ENCODE measurements at places on chromosomes 1 and 21.
A peak's percentile ranks its signal among the peaks of the same experiment; 100 is the strongest.

DNA sequence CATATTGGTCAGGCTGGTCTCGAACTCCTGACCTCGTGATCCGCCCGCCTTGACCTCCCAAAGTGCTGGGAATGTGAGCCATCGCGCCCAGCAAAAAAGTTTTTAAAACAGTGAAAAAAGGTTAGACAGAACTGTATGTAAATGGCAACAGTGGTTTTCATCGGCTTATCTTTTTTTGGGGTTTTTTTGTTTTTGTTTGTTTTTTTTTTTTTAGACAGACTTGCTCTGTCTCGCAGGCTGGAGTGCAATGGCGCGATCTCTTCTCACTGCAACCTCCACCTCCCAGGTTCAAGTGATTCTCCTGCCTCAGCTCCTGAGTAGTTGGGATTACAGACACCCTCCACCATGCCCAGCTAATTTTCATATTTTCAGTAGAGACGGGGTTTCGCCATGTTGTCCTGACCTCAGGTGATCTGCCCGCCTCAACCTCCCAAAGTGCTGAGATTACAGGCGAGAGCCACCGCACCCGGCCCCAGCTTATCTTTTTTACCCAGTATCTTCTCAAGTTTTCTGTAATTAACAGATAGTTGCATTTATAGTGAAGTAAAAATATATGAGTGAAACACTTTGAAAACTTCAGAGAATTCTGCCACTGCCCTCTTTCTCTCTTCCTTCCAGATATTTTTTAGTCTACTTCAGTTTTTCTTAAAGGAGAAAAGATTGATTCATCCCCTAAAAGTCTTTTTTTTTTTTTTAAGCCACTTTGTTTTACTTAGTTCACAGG is 13.1 kb downstream of the TIMM17A start:
- DNase-seq: no peak

- DNase-seq: no peak
These were observed 22.4 kb downstream of the ARMH1 start for GRCh38 chr1:44696789-44697345.

DNA sequence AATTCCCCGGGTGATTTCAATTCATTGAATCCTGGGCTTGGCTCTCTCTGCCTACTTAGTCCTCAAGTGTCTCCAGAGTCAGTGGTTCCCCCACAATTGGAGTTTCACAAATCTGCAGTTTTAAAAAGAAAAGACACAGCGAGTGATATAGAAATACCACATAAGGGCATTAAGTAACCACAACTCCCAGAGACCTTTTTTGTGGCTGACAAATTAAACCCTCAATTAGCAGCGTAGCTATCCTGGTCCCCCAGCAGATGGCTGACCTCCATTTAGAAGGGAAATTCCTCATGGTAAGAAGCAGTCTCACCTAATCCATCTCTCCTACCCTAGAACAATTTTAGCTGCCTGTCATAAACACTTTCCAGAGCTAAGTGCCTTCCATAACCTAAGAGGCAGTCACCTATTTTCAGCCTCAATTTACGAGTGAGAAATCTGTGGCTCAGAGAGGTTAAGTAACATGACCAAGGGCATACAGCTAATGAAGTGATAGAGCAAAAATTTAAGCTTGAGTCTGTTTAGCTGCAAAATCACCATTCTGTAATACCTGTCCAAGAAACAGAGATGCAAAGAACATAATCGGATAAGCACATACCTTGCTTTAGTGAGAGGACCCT is 56.0 kb upstream of the NBPF3 start:
- DNase-seq: no peak

DNA sequence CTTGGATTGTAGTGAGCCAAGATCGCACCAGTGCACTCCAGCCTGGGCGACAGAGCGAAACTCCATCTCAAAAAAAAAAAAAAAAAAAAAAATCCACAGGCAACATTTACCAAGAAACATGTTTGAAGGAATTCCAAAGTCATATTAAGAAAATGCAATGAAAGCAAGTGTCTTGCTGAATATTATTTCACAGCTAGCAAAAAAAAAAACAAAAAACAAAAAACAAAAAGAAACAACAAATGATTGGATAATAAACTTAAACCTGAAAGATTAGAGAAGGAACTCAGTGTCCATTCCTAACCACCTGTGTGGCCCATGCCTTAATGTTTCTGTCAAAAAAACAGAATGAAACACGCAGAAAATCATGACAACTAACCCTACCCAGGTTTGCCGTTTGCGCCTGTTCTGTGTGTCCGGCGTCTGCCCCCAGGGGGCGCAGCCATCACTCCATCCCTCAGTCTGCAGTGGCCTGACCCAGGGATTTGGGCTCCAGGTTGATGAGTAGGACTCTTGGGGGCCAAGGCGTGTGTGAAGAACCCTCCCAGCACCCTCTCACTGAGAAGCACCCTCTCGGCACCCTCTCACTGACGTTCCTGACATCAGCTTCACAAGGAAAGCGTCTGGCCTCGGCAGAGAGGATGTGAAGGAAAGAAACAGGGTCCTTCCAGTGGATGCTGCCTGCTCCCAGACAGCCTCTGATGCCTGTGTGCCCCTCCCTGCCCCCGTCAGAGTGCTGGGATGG is 19.2 kb upstream of the PTTG1IP start:
- peak; percentile 67 for DNase-seq

GRCh38 chr1:30842697-30843354 is 65.7 kb downstream of the SDC3 start:
- no peak for DNase-seq

DNA sequence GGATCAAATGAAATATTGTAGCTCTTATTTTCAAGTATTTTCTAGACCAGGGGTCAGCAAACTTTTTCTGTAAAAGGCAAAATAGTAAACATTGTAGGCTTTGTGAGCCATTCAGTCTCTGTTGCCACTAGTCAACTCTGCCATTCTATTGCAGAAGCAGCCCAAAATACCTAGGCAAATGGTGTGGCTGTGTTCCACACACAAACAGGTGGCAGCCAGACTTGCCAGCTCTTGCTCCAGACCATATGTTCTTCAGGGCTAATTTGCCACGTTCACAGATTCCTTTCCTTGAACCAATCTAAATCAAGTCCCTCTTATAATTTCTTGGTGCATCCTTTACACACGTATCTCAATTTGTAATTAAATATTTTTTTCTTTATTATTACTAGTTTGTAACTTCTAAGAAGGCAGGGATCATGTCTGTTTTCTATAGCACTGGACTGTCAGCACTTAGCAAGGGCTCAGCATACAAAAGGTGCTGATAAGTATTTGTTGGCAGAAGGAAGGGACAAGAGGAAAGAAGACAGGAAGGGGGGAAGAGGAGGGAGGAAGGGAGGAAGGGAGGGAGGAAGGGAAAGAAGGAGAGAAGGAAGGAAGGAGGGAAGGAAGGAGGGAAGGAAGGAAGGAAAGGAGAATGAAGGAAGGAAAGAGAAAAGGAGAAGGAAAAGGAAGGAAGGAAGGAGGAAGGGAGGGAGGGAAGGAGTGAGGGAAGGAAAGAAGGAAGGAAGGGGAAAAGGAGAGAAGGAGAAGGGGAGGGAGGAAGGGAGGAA is 106.5 kb upstream of the EDEM3 start:
- no peak for DNase-seq

Data from CD8-positive, alpha-beta memory T cell (primary cell).